NAMALWA (cell line): ENCODE measurements at places on chromosomes 7 and 10.
A peak's percentile ranks its signal among the peaks of the same experiment; 100 is the strongest.

DNA sequence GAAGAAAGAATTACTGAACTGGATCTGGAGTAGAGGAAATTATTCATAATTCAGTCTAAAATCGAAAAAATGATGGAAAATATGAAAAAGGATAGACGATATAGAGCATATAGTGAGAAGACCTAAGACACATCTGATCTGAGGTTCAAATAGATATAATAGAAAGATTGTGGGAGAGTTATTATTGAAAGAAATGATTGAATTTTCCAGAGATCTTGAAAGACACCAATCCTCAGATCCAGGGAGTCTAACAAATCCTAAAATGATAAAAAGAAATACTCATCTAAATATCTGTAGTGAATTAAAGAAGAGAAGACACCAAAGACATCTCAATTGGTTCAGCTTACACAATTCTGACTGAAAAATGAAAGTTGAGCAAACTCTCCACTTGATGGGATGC lies 12.9 kb downstream of the TCAF1 start:
- no peak for DNase-seq

GRCh38 chr10:34475786-34476185 lies 339.3 kb downstream of the PARD3 start:
- no peak for DNase-seq

GRCh38 chr10:42950606-42951485 lies 126.0 kb upstream of the RET start:
- DNase-seq, result no peak

GRCh38 chr7:16455591-16455990 lies 9.9 kb downstream of the SOSTDC1 start:
- DNase-seq, result no peak

DNA sequence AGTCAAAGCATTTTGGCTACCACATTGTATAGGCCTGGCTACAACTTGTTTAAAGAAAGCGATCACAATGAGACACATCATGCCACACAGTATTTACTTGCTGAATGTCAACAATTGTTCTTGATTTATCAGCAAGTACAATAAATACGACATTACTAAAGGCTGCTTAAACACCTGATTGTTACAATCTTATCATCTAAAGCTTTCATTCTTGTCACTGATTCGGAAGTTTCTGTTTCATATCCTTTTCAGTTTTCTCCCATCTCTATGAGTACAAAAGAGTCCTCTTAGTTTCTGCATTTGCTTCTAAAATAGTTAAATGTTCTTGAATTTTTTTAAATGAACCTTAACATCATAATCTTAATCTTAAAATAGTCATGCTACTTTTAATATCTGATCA lies 128.1 kb upstream of the LRRN3 start:
- DNase-seq, result no peak

DNA sequence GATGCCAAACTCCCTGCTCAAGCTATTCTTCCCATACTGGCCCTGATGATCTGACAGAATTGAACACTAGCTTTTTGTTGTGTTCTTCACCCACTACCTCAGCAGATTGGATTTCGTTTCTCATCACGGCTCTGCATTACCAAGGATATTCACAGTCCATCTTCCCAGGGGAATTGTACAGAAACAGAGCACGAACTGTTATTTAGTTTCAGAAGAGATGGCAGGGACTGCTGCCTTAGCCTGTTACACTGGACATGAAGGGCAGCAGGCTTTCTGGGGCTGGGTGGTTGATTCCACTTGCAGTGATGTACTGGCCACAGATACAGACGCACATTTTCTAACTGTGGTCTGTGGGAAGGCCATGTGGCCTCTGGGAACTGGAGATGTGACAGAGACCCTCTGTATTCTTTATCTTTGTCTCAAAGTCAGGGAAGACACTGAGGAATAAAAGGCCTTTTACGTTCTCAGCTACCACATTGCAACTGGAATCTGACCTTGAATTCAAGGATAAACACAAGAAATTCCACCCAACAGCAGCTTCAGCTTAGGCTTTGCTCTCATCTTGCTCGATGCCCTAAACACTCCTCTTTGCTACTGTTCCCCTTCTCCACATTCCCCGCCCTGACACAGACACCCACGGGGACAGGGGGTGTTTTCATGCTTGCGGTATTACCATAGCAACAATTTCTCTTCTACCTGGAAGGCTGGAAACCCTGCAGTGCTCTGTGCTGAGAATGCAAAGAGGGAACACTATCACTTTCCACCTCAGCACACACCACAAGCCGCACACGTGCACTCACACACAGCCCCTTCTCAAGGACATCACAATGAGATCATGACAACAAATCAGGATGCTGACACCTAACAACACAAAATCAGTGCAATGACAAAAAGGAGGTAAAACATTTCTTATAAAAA lies 81.7 kb downstream of the RNF216 start:
- peak; percentile 79 for DNase-seq

DNA sequence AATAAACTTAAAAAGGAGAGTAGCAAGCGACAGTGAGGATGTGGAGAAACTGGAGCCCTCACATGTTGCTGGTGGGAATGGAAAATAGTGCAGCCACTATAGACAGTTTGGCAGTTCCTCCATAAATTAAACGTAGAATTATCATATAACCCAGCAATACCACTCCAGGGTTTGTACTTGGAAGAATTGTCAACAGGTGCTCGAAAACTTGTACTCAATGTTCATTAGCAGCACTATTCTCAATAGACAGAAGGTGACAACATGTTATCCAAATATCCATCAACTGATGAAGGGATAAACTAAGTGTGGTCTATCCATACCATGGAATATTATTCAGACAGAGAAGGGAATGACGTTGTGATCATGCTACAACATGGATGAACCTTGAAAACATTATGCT lies 71.9 kb downstream of the GALNT11 start:
- DNase-seq, result no peak

GRCh38 chr7:149849174-149849573 lies 11.0 kb downstream of the ZNF862 start:
- no peak for DNase-seq

- DNase-seq, result no peak
These were observed 476.1 kb downstream of the IPMK start for GRCh38 chr10:57791546-57791945.

DNA sequence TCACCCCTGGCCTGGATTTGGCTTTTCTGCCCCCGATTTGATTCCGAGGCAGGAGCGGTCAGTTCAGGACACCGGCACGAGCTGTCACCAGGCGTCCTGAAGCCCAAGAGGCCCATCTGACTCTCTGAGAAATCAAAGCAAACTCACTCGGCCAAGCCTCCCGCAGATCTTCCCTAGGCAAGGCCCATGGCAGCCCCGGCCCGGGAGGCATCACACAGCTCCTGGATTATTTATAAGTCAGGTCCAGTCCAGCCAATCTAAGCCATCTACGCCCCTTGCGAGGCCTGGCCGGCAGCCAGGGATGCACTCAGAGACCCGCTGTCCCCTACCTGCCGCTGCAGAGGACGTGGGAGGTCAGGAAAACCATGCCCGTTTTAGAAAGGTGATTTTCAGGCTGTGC lies 87.3 kb upstream of the DIP2C start:
- no peak for DNase-seq
